DND-41 (cell line): ENCODE measurements at places on chromosomes 4 and X.

GRCh38 chrX:100680756-100681155 is 36.8 kb downstream of the SRPX2 start:
- H3K36me3 ChIP-seq, result no peaks in the 10 kb centered on the region
- no peak for DNase-seq
- H3K27ac ChIP-seq, result no peak overlapping the region
- no peak overlapping the region for H3K4me3 ChIP-seq
- H3K4me1 ChIP-seq, result no peaks in the 10 kb centered on the region
- H3K27me3 ChIP-seq, result no peaks in the 10 kb centered on the region

DNA sequence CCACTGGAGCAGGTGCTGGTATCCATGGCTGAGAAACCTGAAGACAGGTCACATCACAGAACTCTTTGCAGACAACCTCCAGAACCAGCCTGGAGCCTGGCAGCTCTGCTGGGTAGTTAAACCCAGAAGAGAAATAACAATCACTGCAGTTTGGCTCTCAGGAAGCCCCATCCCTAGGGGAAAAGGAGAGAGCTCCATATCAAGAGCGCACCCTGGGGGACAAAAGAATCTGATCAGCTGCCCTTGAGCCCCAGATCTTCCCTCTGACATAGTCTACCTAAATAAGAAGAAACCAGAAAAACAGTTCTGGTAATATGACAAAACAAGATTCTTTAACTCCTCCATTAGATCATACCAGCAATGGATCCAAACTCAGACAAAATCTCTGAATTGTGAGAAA is 823.2 kb upstream of the FRG1 start:
- H3K4me1 ChIP-seq, result no peaks in the 10 kb centered on the region
- H3K4me3 ChIP-seq, result no peak overlapping the region
- H3K27me3 ChIP-seq, result no peaks in the 10 kb centered on the region
- H3K36me3 ChIP-seq, result no peaks in the 10 kb centered on the region
- no peak overlapping the region for H3K27ac ChIP-seq

- H3K4me1 ChIP-seq, result no peaks in the 10 kb centered on the region
- DNase-seq, result no peak
- no peaks in the 10 kb centered on the region for H3K36me3 ChIP-seq
- no peak overlapping the region for H3K4me3 ChIP-seq
- no peaks in the 10 kb centered on the region for H3K27me3 ChIP-seq
- no peak overlapping the region for H3K27ac ChIP-seq
Observed at GRCh38 chrX:50941638-50942037, 31.1 kb downstream of the BMP15 start.

DNA sequence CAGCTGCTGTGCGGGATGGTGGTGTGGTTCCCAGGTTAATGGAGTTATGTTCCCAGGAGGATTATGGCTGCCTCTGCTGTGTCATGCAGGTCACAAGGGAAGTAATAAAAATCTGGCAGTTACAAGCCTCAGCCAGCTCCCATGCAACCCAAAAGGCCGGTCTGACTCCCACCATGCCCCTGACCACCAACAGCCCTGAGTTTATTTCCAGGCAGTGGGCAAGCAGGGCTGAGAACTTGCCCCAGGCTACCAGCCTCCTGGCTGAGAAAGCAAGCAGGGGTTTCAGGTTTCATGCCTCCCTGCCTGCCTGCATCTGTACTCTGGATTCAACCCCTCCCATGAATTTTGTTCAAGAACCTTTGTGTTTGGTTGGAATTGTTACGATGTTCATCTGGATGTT is 732.7 kb upstream of the POU3F4 start:
- no peaks in the 10 kb centered on the region for H3K4me1 ChIP-seq
- H3K27ac ChIP-seq, result no peak overlapping the region
- no peak for DNase-seq

GRCh38 chrX:119604766-119605463 is 1.3 kb downstream of the NKRF start:
- no peak for DNase-seq
- no peaks in the 10 kb centered on the region for H3K27me3 ChIP-seq
- H3K27ac ChIP-seq, result peak overlapping the region; percentile 68; the same call in 1 of the 2 replicates
- peaks cover 36% of the 10 kb centered on the region for H3K4me1 ChIP-seq
- H3K36me3 ChIP-seq, result peaks cover 14% of the 10 kb centered on the region; the same call in 1 of the 2 replicates

DNA sequence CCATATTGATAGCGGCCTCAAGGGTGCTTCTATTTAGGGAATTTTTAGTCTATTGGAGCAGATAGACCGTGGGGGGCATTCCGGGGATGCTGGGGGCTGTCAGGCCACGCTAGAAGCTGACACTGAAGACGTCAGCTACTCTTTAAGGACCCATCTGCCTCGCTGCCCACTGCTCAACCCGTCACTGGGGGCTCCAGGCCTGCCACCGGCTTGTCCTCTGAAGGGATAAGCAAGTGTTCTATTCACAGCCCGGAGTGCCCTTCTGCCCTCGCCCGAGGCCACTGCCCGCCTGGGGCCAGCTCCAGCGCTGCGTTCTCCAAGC is 679 bp upstream of the MSL3 start:
- H3K27me3 ChIP-seq, result peaks cover 11% of the 10 kb centered on the region
- 0 out of 2 replicates have a peak overlapping the region, but pooled peaks have one; percentile 26 for H3K27ac ChIP-seq
- no peak overlapping the region for H3K4me3 ChIP-seq
- peaks cover 13% of the 10 kb centered on the region for H3K36me3 ChIP-seq

GRCh38 chr4:156598138-156598681 is 373.4 kb downstream of the PDGFC start:
- H3K4me3 ChIP-seq, result no peak overlapping the region
- H3K36me3 ChIP-seq, result no peaks in the 10 kb centered on the region
- no peak overlapping the region for H3K27ac ChIP-seq

GRCh38 chr4:190121759-190122158 is 51.8 kb upstream of the DUX4 start:
- H3K27me3 ChIP-seq, result no peaks in the 10 kb centered on the region
- no peak overlapping the region for H3K27ac ChIP-seq
- no peaks in the 10 kb centered on the region for H3K4me1 ChIP-seq

GRCh38 chr4:100391086-100391485 is 126.7 kb downstream of the EMCN start:
- no peaks in the 10 kb centered on the region for H3K27me3 ChIP-seq
- H3K36me3 ChIP-seq, result no peaks in the 10 kb centered on the region
- H3K27ac ChIP-seq, result no peak overlapping the region
- no peak for DNase-seq

GRCh38 chrX:85244450-85245211 is 840 bp downstream of the ZNF711 start:
- peak overlapping the region; percentile 84 for H3K4me3 ChIP-seq
- peaks cover 25% of the 10 kb centered on the region for H3K4me1 ChIP-seq
- peak overlapping the region; percentile 87 for H3K27ac ChIP-seq

GRCh38 chr4:56768763-56769162 is 52.7 kb downstream of the SPINK2 start:
- no peaks in the 10 kb centered on the region for H3K27me3 ChIP-seq
- DNase-seq, result no peak
- no peak overlapping the region for H3K4me3 ChIP-seq
- no peaks in the 10 kb centered on the region for H3K4me1 ChIP-seq
- H3K27ac ChIP-seq, result no peak overlapping the region
- no peaks in the 10 kb centered on the region for H3K36me3 ChIP-seq

- no peak overlapping the region for H3K27ac ChIP-seq
- no peaks in the 10 kb centered on the region for H3K27me3 ChIP-seq
- no peaks in the 10 kb centered on the region for H3K36me3 ChIP-seq
- no peak for DNase-seq
- no peak overlapping the region for H3K4me3 ChIP-seq
Observed at GRCh38 chr4:53935780-53936179, 128.6 kb downstream of the CHIC2 start.

DNA sequence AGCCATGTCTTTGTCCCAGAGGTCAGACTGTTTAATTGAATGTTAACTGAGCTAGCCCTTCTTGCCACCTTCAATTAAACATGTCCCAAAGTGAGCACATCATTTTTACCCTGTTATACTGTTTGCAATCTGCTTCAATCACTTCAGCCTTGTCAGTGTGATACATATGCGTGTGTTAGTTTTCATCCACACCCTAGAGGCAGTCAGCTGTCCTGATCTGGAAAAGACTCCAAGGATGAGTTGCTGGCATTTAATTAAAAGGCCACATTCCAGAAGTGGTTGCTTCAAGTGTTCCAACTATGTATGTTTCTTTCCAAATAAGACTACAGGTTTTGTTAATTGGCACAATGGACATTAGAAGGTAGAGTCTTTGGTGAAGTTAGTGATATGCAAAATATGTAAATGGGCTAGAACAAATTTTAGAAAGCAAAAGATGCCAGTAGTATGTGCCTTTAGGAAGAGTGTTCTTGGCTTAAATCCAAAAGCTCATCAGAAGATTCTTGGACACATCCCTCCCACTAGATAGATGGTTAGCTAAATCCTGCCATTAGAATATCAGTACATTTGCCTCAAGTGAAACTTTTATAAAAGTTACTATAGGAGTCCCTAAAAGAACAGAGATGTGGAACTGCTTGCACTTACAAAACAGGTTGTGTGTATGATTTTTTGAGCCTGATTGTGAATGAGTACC is 79.5 kb upstream of the SLIT2 start:
- H3K36me3 ChIP-seq, result no peaks in the 10 kb centered on the region
- H3K4me1 ChIP-seq, result no peaks in the 10 kb centered on the region
- no peak overlapping the region for H3K27ac ChIP-seq
- DNase-seq, result no peak
- no peak overlapping the region for H3K4me3 ChIP-seq

DNA sequence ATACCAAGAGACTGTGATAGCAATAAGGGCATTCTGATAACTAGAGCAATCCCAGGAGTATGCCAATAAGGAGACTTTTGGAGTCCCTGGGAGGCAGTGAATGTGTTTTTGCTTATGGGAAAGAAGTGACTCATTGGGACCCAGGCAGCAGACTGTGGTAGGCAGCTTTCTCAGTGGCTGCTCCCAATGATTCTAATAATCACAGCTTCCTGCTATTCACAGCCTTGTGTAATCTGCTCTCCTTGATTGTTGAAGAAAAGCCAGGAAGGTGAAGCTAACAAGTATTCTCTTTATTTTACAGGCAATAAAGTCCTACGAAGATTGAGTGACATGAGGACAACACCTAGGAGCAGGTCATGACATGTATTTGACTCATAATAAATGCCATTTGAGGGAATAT is 70.3 kb upstream of the DDX60 start:
- no peak overlapping the region for H3K4me3 ChIP-seq
- H3K27me3 ChIP-seq, result no peaks in the 10 kb centered on the region
- peaks cover 23% of the 10 kb centered on the region for H3K36me3 ChIP-seq
- DNase-seq, result no peak
- H3K4me1 ChIP-seq, result no peaks in the 10 kb centered on the region

DNA sequence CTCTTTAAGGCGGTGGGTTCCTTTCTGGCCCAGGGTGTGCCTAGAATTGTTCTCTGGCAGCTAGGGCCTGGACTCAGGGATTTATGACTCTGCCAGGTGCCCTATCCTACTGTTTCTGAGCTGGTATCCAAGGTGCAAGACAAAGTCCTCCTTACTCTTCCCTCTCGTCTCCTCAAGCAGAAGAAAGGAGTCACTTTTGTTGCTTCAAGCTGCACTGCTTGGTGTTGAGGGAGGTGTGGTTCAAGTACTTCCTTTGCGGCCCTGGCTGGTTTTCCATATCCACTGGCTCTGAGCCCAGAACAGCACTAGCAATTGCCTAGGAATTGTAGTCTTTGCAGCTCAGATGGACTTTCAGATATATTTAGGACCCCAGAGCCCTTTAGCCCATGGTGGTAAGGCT is 39.3 kb downstream of the RTL3 start:
- no peak overlapping the region for H3K4me3 ChIP-seq
- no peak overlapping the region for H3K27ac ChIP-seq
- peaks cover 6% of the 10 kb centered on the region for H3K4me1 ChIP-seq
- DNase-seq, result no peak

DNA sequence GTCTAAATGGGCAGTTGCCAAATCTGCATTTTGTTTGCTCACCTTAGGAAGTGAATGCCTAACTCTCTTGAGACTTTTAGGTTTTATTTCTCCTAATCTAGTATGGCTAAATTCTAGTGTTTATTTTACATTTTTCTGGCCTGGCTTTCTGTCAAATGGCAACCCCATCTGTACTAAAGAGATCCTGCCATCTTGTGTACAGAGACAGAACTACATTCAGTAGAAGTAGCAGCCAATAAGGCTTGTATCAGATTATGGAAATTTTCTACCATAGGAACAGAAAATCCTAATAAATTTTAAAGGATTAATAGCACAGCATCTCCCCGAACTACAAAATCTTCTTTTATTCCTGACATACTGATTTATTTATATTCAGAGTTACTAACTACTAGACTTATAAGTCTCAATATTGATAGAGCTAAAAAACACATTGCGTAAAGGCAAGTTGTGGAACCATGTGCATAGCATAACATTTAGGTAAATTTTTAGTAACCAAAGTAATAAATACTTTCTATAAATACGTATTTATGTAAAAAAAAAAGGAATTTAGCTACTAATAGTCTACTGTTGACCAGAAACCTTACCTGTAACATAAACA is 45.5 kb downstream of the TMEM144 start:
- H3K36me3 ChIP-seq, result no peaks in the 10 kb centered on the region
- DNase-seq, result no peak
- H3K27ac ChIP-seq, result no peak overlapping the region
- H3K4me1 ChIP-seq, result no peaks in the 10 kb centered on the region
- H3K4me3 ChIP-seq, result no peak overlapping the region

DNA sequence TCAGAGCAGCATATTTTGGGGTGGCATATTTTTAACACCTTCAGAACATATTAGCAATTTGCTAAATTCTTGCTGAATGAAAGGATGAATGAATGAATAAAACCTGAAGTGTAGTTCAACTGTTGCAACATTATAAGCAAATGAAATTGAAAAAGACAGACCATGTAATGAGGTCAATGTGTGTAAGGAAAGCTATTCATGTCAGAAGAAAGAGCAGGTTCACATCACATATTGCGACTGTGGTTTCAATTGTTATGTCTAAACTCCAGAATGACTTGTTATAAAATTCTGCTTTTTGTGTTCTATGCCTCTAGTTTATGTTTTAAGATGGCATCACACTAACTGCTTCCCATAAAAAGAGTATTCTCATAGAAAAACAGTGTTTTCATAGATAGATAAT is 32.9 kb upstream of the DSPP start:
- no peaks in the 10 kb centered on the region for H3K36me3 ChIP-seq
- no peak overlapping the region for H3K27ac ChIP-seq
- DNase-seq, result no peak
- no peaks in the 10 kb centered on the region for H3K4me1 ChIP-seq
- H3K4me3 ChIP-seq, result no peak overlapping the region
- peaks cover 3% of the 10 kb centered on the region for H3K27me3 ChIP-seq

DNA sequence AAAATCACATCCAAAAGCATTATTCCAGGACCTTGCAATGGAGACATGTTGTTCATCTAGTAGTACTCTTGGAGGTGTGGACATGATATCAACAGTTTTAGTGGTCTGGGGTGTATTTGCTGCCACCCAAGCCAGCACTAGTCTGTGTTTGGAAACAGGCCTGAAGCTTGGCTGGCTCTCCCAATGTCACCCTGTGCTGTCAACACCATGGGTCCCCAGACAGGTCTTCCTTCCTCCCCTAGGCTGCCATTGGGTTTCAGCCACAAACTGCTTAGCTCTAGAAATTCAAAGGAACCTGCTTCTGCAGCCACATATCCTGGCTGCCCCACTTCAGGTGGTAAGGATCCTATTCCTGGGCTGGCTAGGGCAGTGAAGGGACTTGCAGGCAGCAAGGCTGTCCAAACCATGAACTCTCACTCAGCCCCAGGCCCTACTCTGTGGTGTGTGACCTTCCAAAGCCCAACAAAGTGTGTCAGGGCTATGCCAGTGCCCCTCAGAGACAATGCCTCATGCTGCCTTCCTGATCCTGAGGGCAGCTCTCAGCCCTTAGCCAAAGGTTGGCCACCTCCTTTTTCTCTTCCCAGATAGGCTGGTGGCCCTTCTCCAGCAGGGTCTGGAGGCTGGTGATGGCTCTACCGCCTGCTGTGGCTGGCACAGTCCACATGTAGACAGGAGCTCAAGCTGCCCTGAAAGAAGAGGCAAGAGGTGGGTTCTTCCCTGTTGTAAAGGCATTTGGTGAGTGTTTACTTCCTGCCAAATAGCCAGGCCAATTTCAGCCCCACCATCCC is 18.3 kb downstream of the AMER1 start:
- no peak for DNase-seq
- H3K27me3 ChIP-seq, result no peaks in the 10 kb centered on the region
- no peaks in the 10 kb centered on the region for H3K4me1 ChIP-seq
- H3K4me3 ChIP-seq, result no peak overlapping the region
- H3K27ac ChIP-seq, result no peak overlapping the region
